ENCODE measurements at places on chromosomes 12 and 14.

- no peak for DNase-seq
These were observed 84.9 kb downstream of the ASCL4 start for GRCh38 chr12:107859367-107859766.

- no peak for DNase-seq
These were observed 115.0 kb upstream of the PPFIA2 start for GRCh38 chr12:81874166-81874565.

DNA sequence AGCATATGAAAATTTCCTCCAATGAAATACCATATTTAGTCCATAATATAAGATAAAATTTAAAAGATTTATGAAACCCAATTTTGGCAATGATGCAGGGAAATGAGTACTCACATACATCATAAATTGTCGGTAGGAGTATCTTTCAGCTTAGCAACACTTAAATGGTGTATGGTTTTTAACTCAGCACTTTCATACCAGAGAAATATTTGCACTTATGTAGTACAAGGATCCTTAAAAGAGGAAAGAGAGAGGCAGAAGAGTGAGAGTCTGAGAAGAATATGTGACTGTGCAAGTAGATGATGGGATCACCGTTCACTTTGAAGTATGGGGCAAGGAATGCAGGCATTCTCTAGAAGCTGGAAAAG lies 379.3 kb upstream of the DCN start:
- DNase-seq: no peak

DNA sequence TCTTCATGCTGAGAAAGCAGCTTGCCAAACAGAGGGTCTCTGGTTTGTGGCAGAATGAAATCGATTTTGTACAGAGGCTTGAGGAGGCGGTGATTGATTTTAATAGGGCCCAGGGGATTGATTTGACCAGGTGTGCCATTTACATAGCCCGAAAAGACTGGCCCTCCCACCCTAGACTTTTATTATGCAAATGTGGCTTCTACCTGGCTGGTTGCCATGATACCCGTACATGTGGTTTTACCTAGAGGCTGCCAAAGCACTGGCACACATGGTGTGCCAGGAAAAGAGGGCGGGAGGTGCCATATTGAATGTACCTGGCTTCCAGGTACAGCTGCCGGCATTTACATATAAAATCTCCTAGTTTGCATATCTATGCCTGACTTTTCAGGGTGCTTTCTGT lies 18.0 kb upstream of the GUCY2C start:
- no peak for DNase-seq

GRCh38 chr12:32051511-32052211 lies 55.0 kb upstream of the BICD1 start:
- no peak for DNase-seq

- no peak for DNase-seq
These were observed 1.3 kb upstream of the LRTM2 start for GRCh38 chr12:1819050-1819449.

DNA sequence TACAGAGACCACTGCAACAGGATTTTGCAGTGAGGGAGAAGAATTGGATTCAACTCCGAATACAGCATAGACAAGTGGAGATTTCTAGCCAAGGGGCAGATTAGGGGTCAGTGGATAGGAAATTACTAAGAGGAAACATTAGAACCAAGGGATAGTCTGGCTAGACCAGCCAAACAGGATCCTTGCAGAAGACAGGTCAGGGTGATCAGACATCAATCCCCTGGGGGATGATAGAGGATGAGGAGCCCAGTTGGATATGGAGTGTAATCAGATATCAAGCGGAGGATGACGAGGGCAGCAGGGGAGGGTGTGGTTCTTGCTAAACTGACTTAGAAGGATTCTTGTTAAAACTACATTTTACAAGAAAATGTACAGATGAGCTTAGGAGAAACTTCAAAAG lies 424.4 kb downstream of the DAD1 start:
- no peak for DNase-seq

- no peak for DNase-seq
These were observed 320.0 kb downstream of the DPF3 start for GRCh38 chr14:72573725-72574417.

DNA sequence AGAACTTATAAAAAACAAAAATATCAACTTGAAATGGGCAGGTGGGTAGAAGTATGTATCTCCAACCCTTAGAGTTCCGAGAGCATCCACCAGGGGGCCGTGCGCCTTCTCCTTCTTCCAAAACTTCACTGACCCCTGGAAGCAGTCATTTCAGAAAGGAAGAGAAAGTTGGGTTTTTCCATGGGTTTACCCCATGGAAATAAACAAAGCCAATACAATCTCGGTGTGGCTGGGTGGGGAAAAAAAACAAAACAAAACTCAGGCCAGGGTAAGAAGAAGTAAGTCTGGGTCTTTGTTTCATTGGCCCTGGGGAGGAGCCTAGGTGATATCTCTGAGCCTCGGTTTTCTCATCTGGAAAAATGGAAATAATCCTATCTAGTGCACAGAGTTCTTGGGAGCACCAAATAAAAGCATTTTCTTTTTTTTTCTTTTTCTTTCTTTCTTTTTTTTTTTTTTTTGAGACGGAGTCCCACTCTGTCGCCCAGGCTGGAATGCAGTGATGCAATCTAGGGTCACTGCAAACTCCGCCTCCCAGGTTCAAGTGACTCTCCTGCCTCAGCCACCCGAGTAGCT lies 33.6 kb upstream of the HNF1A start:
- no peak for DNase-seq

DNA sequence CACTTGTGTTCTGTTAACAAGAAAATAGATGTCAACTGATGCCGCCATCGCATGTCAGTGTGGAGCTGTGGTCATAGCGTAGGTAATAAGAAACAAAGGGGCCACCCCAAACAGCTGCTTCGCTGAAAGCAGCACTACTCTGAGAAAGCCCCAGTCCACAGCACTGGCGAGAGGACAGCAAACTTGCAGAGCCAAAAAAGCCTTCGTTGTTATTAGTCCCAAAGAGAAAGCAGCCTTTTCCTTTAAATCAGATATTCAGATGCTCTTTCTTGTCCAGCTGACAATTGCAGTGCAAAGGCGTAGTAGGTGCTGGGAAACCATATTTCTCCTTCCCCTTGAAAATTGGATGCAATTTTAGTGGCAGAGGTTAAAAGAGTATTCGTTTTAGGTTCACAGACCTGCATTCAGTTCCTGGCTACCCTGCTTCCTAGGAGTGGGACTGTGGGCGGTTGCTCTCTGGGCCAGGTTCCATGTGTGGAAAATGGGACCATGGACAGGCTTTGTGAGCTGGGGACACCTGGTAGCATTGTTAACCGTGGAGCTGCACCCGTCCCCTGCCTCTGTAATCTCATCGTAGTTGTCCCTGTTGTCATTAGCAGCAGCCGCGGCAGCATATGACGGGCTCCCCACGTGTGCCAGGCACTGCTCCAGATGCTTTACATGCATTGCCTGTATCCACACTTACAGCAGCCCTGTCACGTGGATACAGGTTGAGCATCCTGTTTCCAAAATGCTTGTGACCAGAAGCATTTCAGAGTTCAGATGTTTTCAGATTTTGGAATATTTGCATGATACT lies 54.2 kb downstream of the ELK3 start:
- DNase-seq: no peak

- DNase-seq: no peak
These were observed 378.8 kb downstream of the ALG10 start for GRCh38 chr12:34400986-34401658.

- no peak for DNase-seq
These were observed 9.0 kb downstream of the FLVCR2 start for GRCh38 chr14:75587388-75587787.

DNA sequence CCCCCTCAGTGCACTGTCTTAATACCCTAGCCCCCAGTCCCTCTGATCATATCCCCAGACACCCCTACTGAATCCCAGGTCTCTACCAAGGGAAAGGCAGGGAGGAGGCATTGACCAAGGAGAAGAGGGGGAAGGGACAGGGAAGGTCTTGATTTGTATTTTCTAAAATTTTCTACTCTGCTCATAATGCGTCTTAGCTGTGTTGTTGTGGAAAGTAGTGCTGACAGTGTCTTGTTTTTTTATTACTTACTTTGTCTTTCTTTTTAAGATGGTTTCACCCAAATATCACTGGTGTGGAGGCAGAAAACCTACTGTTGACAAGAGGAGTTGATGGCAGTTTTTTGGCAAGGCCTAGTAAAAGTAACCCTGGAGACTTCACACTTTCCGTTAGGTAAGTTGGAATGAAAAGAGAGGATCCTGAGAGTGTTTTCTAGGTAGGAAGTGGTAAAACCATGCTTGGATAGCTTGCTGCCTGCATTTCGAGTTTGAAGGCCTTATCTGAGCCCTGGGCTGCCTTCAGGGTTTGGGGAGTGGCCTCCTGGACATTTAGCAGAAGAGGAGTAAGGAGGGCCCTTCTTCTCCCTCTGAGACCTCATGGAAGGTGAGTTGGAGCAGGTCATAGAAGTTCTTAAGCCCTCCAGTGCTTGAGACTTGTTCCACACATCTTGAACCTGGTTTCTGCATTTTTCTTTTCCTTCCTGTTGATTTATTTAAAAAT lies 27.4 kb downstream of the PTPN11 start:
- DNase-seq: no peak

Measured in right lung (tissue), 10 donors.